Calu3 (cell line): ENCODE measurements at places on chromosomes 16 and 17. TPM values are rescaled to one million over a fixed set of nuclear protein-coding genes. Genes with fewer than 3 reads are reported as not detected.
A peak's percentile ranks its signal among the peaks of the same experiment; 100 is the strongest.

DNA sequence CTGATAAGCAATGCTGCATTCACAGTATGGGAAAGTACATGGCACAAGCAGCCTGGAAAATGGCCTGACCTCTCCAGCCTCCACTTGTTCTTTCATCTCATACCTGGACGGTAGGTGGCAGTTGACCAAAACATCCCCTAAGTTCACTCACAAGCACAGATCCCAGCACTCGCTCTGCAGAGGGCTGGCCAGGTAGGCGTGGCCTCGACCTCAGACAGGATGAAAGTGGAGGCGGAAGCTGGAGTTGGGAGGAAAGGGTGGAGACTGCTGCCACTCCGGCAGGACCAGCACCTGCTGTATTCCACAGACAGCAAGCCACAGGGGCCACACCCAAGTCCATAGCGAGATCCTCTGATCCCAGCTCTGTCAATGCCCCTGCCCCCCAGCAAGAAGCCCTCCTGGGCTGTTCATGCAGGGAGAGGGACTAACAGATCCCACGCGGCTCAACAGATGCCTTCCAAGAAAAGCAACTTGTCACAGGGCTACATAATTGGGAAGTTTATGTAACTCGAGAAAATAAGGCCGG lies 31.3 kb downstream of the ZCCHC14 start:
- no peak overlapping the region for H3K27ac ChIP-seq
- peak overlapping the region; percentile 34 for H3K4me3 ChIP-seq

GRCh38 chr17:4600563-4600962 lies 16.2 kb downstream of the SMTNL2 start:
- no peaks in the 10 kb centered on the region for H3K36me3 ChIP-seq
- H3K27me3 ChIP-seq = peaks cover 59% of the 10 kb centered on the region
- DNase-seq = no peak
- H3K4me3 ChIP-seq = no peak overlapping the region
- H3K4me1 ChIP-seq = no peaks in the 10 kb centered on the region

DNA sequence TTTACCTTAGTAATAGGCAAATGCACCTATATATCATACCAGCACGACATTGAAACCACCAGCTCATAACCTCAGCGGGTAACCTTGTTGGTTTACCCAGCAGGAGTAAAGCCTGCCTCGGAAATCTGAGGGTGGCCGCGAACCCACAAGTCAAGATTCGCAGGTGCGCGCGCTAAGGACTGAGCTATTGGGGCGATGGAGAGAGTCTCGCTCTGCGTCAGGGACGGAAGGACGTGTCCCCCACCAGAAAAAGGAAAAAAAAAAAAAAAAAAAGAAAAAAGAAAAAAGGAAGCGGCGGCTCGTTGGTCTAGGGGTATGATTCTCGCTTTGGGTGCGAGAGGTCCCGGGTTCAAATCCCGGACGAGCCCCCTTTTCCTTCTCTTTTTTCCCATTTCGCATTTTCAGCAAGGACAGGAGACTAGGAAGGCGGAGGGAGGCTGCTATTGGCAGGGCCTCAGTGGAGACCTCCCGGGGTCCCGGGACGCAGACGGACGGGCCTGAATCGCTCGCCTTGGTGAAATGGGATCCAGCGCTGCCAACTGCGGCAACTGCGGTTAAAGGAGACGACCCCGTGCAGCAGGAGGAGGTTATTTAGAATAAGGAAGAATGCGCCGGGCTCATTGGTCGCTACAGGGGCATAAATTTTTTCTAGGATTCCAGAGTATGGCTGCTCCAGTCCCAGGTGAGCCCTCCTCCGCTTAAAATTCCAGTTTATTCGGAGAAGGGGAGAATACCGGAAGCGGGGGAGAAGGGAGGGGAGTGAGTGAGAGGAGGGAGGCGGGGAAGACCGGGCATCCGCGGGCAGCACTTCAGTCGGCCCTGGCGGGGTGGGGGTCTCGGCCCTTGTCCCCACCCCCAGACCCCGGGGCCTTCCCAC lies at the start of gene OR1F1:
OR1F1 (plus strand) TSS at position 407 of the 877 bp plus-strand sequence.
- H3K36me3 ChIP-seq = peaks cover 56% of the 10 kb centered on the region
- H3K27ac ChIP-seq = peak within 1 kb of the TSS; percentile 95
- peaks cover 64% of the 10 kb centered on the region for H3K27me3 ChIP-seq

DNA sequence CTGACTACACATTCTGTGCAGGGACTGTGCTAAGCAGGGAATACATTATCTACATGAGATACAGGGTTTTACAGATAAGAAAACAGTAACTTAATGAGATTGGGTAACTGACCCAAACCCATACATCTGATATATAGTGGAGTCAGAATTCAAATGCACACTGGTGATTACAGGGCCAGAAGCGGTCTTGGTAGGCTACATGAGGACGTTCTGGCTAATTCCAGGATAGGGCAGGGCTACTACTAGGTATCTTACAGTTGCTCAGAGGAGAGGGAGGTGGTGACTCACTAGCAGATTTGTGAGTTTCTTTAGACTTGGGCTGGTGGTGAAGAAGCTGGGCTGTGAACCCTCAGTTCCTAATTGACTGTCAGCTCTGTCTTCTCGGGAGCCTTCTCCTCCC lies 21.4 kb downstream of the TRIM16 start:
- peaks cover 19% of the 10 kb centered on the region for H3K4me1 ChIP-seq
- no peak overlapping the region for H3K4me3 ChIP-seq
- no peak overlapping the region for H3K27ac ChIP-seq

DNA sequence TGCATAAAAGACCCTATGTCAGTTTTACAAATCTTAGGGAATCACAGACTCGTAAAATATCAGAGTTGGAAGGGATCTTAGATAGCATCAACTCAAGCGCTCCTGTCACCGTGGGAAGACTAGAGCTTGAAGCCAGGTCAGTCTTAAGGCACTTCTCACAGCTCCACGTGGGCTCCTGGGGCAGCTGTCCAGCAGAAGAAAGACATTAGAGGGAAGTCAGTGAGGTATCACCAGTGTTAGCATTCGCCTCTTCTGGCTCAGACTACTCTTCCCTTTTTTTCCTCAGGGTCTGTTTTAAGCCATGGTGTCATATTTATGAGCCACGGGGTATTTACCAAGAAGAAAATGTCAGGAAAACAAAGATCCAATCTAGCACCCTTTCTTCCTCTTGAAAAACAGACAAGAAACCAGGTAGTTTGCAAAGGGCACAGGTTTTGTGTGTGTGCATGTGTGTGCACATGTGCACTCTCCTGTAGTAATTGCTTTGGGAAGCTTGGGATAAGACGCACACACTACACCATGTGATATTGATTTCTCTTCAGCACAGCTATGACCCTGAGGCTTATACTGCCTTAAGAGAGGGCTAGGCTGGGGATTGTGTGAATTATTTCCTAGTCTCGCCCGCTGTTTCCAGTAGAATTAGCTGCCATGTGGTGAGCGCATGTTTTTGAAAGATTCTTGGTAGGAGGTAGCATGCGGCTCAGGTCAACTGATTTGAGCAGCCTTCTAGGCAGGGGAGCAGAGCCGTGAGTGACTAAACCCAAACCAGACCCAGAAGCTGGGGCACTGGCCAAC lies 61.0 kb upstream of the ELAC2 start:
- no peak overlapping the region for H3K27ac ChIP-seq
- DNase-seq = no peak
- H3K27me3 ChIP-seq = no peaks in the 10 kb centered on the region
- no peaks in the 10 kb centered on the region for H3K36me3 ChIP-seq
- H3K4me1 ChIP-seq = no peaks in the 10 kb centered on the region

Gene OR2C1
- not detected in 2 replicates for total RNA-seq

Gene ANKS4B
- total RNA-seq = 3.2 and 5.5 TPM in 2 replicates
